ENCODE measurements at places on chromosomes 2 and 18.

DNA sequence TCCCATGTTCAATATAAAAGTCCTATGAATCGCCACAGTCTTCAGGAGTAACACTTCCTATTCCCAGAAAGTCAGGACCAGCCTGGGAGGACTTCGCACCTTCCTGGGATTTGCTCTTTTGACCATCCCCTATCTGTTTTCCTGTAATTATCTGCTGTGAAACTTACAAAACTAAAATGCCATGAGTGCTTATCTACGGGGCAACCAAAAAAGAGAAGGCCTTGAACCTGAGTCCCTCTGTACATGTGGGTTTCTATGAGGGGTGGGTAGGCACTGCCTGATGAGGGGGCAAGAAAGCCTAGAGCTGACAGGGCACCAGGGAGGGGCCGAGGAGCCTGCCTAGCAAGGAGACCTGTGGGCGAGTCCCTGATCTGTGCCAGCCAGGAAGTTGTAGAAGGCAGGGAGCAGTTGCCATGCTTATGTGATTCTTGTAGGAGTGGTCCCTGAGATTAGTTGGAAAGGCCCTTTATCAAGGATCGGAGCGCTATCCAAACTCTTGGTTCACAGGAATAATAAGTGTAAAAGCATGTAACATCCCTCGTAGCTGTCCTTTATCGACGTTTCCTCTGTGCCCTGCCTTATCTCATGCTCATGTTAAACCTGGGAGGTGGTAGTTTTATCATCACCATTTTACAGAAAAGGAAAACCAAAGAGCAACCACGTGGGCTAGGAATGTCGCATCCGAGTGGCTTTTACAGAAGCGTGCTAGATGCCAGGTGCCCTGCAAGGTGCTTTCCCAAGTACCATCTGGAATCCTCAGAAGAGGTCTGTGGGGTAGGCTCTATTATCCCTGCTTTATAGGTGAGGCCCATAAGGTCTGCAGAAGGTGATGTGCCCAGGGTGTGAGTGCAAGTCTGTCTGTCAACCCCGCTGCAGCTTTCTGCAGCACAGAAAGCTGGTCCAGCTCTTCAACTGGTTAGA is 111.8 kb downstream of the B3GNT2 start:
- DNase-seq, result no peak

DNA sequence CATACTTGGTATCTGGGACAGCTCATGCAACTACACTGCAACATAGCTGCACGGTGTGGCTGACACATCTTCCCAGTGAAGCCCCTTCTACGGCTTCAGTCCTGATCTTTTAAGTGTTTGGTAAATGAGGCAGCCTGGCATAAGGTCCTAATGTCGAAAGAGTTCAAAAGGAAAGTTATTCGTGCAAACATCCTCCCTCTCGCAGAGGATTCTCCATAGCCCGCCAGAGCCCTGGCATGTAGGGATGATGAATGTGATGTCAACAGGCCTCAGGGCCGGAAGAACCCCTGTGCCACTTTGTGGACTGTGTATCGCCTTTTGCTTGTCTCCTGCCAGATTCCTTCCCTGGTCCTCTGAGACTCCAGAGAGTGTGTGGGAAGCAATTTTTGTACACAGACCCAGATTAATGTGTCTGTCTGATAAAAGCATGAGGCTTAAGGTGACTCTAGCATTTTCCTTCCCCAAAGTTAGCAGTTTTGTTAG is 88.5 kb downstream of the SOCS6 start:
- DNase-seq, result no peak

DNA sequence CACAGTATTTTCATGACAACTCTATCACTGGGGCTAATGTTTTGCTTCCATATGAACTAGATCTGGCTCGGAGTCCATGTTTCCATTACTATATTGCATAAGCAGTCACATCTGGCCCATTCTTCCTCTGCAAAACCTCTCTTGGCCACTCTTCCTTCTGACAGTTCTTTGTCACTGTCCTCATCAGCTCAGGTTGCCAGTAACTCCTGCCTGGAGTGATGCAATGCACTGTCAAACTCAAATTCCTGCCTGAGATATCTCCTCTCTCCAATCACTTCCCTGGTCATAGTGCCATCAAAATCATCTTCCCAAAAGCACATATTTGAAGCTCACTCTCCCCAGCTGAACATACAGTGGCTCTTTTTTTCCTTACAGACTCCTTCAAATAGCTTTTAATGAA is 66.1 kb downstream of the COLEC12 start:
- DNase-seq, result no peak

- DNase-seq, result no peak
Measured at GRCh38 chr2:129708221-129708967, 271.1 kb upstream of the RAB6C start.

DNA sequence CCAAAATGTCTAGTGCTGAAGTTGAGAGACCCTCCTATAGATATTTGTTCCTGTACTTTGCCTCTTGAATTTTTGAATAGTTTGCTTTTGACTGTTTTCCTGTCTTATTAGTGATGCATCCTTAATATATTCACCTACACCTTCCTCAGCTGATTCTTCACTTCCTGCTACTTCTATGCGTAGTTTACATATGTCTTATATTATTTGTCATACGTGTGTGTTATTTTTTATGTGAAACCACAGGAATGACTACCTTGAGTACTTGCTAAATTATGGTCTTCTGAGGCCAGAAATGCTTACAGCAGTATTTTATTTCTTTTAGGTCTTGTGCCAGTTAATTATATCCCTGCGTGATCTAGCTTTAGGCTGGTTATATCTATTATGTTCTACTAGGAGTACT is 9.9 kb downstream of the UBE2E3 start:
- no peak for DNase-seq

GRCh38 chr2:8442833-8443486 is 238.9 kb upstream of the ID2 start:
- DNase-seq, result no peak

GRCh38 chr2:104861351-104862057 is 7.6 kb downstream of the POU3F3 start:
- no peak for DNase-seq

DNA sequence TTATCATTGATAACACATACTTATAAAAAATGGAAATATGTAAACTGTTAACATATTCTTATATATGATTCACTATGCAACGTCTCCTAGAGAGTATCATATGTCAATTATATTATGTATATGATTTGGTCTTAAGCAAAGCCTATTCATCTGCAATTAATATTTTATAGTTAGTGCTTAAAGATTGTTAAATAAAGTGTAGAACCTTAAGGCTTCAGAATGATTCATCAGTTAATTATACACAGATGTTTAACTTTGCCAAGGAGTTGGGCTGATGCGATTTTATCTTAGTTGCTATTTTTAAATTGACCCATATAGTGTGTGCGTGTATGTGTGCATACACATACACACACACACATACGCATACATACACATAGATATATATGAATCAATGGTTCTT is 323.1 kb downstream of the RBM43 start:
- DNase-seq, result no peak

GRCh38 chr2:141610564-141611175 is 520.1 kb downstream of the LRP1B start:
- no peak for DNase-seq

DNA sequence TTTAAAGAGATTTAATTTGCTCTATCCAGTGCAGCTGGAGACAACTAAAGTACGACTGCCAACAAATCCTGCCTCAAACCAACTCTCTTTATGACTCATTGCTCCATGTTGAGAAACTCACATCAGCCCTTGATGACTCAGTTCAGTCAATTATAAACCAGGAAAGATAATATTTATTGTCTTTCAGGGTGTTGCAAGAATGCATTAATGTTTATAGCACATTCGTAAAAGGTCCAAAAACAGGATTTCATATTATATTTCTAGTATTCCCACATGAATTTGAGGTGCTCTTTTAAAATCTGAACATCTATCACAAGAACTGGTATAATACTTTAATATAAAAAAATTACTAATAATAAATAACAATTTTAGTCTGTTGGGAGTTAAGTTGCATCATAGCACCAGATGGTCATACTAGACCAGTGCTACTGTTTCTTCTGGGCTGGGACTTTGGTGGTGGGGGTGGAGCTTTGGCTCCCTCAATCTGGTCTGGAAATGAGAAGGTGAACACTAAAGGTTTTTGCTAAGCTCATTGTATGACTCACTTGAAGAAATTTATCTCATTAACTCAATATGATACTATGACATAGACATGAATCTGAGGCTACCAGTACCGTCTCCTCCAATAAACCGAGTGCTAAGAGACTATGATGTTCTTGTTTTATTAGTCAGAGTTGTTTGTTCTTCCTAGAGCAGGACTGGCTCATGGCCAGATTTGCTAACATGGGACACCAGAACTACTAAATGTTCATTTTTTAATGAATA is 26.6 kb upstream of the MAP3K20 start:
- DNase-seq, result no peak

All from NCI-H1048 (cell line).